ENCODE measurements at places on chromosomes 1 and 21.

- DNase-seq = no peak
Observed at GRCh38 chr1:230320804-230321203, 105.3 kb downstream of the PGBD5 start.

GRCh38 chr1:233603478-233603877 lies 10.4 kb upstream of the KCNK1 start:
- DNase-seq = no peak

GRCh38 chr1:80801695-80802094 lies 999.0 kb upstream of the ADGRL2 start:
- DNase-seq = no peak

GRCh38 chr1:160520582-160520981 lies 2.5 kb downstream of the SLAMF6 start:
- no peak for DNase-seq

- DNase-seq = no peak
Observed at GRCh38 chr1:191155178-191155577, 677.5 kb upstream of the BRINP3 start.

- no peak for DNase-seq
Observed at GRCh38 chr21:43995521-43996105, 16.5 kb upstream of the TRAPPC10 start.

GRCh38 chr1:229640455-229640854 lies 14.4 kb downstream of the URB2 start:
- no peak for DNase-seq

- no peak for DNase-seq
Observed at GRCh38 chr1:153366261-153366660, 8.6 kb downstream of the S100A9 start.

DNA sequence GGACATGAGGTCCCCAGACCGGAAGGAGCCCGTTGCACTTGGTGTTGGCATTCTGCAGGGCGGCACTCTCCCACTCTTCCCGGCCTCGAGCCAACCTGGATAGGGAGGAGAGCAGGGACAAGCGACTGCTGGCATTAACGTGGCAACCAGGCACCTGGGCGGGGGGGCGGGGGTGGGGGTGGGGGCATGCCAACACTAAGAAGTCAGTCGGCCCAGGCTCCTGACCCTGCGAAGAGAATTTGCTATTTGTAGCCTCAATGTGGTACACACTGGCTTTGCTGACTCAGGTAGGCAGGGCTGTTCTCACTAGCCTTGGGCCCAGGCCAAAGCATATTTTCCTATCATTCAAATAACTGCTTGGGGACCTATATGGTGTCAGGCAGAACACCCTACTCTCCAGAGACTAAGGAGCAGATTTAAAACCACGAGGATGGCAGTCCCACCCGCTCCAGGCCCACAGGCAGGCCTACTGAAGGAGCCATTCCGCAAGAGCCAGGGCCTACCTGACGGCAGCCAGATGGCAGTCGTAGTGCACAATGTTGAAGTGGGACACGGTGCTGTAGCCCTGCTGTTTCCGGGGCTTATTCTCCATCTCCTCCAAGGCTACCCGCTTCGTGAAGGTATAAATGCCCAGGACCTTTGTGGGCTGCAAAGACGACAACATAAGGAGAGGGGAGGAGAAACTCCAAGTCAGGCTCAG lies 123.7 kb downstream of the UBR4 start:
- no peak for DNase-seq

DNA sequence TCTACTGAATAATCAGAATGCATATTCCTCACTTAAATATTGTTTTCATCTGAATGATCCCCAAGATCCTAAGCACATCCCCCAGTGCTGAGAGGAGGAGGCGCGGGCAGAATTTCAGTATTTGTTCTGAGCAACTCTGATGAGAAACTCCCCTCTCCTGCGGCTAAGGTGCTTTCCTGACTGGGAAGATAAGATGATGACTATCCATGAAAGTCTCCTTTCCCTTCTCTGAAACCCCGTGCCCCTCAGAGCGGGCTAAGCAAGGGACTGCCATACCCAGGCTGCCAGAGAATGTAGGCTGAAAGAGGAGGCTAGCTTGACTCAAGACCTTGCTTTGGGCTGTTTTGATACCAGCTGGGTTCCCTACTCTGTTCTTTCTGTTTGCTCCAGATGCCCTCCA lies 39.7 kb upstream of the IPO9 start:
- no peak for DNase-seq

All from germinal center (tissue), 1 donor.